ENCODE measurements at places on chromosomes 5 and 9.

DNA sequence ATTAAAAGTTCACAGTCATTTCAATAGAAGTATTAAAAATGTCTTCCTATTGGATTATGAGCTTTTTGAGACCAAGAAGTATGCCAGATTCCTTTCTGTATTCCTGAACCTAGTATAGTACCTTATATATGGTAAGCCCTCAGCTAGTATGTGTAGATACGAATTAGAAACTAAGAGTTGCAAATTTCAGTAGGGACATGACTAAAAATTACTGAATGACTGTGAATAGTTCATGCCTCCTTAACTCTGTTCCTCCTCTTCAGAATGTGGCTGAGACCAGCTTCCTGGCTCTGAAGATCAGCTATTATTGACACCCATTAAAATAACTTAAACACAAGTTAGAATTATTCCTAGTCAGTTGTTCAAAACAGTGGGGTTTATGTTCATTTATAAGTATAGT lies 19.7 kb downstream of the KDM3B start:
- DNase-seq: no peak

DNA sequence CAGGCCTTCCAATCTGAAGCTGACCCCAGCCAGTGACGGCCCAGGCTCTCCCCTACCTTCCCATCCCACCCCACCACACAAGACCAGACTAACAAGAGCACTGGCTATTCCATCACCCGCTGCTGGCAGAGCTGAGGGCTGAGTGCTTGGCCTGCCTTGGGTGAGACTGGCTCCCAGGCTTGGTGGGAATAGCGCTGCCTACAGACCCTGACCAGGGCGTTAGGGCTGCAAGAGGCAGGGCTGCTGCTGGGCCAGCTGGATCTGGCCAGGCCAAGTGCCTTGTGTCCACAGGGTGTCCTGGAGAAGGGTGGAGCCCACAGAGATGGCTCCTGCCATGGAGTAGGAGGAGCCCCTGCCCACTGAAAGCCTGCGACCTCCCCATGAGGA lies 31.6 kb upstream of the ANGPTL2 start:
- no peak for DNase-seq

DNA sequence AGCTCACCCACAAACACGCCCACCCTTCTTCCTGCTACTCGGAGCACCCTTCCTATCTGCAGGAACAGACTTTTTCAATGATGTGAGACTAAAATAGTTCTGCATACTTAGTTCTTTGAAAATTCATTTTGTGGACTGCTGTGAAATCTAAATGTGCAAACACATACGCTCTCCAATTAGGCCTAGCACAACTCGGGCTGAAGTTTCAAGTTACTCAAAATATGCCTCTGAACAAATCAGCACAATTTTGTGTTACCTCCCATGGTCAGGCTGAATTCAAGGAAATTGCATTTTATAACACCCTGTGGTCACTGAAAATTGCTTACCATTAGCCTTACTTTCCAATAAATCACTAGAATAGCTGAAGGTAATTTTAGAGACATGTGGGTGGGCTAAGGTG lies 323.8 kb upstream of the ADCY2 start:
- no peak for DNase-seq

DNA sequence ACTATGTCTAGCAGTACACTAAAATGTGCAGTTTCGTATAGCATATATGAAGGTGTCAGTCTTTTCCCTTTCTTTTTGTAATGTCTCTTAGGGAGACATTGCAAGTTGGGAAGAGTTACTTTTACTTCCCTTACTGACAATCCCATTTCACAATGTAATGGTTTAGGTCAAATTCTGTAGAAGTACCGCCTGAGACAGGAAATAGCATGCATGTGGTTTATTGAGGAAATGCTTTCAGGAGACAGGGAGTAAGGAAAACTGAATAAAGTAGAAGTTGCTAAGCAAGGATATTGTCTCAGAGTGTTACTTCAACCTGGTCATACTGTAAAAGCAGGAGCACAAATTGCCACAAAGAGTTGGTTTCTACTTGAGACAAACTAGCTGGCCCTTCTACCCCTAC lies 32.1 kb upstream of the MSANTD3 start:
- DNase-seq: no peak

GRCh38 chr9:33465096-33465495 lies 8.6 kb downstream of the NOL6 start:
- DNase-seq: no peak

DNA sequence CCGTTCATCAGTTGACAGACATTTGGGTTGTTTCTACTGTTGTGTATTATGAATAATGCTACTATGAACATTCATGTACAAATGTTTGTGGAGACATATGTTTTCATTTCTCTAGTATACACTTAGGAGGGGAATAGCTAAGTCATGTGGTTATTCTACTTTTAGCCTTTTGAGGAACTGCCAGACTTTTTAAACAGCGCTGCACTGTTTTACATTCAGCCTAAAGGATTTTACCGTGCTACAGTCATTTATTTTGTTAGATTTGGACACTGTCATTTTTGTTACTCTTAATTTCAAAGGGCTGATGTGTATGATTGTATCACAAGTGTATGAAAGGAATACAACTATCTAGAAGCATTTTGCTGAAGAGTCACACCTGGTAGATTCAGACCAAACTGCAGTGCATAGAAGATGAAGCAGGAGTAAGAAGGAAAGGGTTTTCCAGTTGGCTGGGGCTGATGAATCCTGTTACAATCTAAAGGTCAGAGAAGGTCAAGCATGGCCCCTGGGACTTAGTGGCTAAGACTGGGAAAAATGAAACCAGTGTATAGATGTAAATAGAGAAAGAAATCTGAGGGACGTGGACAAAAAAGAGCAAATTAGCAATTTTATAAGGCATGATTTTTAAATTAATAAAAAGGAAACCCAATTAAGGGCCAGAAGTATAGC lies 509.7 kb downstream of the PSAT1 start:
- DNase-seq: no peak

DNA sequence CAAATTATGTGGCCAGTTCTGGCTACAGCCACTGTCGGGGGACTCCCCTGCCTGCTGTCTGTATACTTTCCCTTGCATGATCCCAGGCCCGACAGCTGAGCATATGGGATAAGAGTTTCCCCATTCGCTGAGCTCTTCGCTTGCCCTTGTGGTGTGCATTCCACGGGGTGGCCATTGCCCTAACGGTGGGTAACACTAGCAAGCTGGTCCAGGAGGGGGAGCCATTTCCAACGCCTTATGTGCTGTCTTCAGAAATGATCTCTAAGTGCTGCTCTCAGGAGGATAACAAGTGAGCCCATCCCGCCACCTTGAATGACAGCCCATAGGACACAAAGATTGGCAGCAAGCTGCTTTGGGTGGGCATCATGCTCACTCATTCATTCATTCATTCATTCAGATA lies 190.9 kb downstream of the FSTL4 start:
- DNase-seq: no peak

DNA sequence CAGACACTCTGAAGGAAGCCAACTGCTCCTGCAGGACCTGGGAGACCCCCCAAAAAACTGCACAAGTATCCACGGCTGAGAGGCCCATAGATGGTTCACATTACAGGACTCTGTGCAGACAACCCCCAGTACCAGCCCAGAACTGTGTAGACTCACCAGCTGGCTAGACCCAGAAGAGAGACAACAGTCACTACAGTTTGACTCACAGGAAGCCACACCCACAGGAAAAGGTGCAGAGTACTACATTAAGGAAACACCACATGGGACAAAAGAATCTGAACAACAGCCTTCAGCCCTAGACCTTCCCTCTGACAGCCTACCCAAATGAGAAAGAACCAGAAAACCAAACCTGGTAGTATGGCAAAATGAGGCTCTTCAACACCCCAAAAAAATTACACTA lies 281.2 kb upstream of the RGMB start:
- DNase-seq: no peak

- DNase-seq: no peak
Measured at GRCh38 chr5:120446068-120446492, 18.0 kb upstream of the PRR16 start.

- DNase-seq: no peak
Measured at GRCh38 chr9:6897898-6898302, 140.1 kb downstream of the KDM4C start.

DNA sequence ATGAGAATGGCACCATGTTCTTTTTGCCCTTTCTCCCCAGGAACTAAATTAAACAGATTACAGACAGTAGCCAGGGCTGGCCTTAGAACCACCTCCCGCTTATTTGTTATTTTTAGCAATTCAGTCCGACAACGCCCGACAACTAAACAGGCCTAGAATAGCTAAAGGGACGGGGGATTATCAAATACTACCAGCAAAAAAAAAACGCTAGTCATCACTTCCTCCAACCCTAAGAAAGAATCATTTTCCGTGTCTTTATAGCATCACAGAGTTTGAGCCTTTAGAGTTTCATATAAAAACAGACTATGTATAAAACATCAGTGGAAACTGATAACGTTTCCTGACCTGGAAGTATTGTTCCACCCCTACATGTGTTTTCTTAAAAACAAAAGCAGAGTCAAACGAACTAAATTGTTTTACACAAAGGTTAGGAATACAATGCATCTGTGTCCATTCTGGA lies 35.3 kb downstream of the PFDN1 start:
- DNase-seq: no peak

GRCh38 chr5:65059681-65060598 lies 291.2 kb downstream of the CWC27 start:
- DNase-seq: no peak

GRCh38 chr5:148905541-148905940 lies 79.1 kb downstream of the ADRB2 start:
- DNase-seq: no peak

DNA sequence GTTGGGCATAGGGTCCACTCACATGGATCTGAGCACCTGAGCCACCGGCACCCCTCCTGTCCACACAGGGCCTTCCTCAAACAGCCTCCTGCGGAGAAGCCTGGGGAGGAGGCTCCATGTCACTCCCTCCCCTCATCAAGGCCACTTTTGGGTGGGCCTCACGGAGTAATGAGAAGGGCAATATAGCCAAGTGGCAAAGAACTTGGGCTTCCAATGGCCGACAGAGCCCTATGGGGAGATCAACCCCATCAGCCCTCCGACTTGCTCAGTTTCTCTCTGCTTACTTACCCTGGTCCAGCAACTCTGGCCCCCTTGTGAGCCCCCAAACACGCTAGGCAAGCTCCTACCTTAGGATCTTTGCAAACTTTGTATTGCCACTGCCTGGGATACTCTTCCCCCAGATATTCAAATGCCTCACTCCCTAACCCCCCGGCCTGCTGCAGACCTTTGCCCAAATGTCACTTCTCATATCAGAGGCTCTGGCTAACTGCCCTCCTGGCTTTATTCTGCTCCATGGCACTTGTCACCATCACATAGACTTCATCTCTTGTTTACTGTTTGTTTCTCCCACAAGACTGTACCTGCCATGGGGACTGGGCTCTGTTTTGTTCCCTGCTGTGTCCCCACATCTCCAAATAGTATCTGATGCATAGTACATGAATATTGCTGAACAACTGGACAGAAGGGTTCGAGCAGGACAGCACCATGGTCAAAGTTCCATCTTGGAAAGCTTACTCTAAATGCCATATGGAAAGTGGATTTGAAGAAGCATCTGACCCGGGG lies 220.8 kb downstream of the FSTL4 start:
- DNase-seq: no peak
